NCI-H2081 treated with DMSO at 0.1 percent for 48 hours (cell line): ENCODE measurements at places on chromosomes 13 and 19.

DNA sequence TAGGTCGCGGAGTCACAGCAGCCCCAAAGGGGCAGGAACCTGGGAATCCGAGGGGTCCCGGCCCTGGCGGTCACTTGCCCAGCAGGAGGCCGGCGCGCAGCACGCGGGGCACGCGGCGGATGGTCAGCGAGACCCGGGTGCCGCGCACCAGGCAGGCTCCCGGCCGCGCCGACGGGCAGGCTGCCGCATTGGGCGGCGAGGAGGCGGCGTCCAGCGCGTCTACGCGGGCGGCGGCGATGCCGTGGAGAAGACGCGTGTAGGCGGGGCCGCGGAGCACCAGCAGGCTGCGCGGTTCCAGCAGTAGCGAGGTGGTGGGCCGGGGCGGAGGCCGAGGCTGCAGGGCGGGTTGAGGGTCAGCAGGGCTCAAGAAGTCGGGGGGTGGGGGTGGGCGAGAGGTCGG lies 607 bp upstream of the SYNE4 start:
- no peak for DNase-seq

DNA sequence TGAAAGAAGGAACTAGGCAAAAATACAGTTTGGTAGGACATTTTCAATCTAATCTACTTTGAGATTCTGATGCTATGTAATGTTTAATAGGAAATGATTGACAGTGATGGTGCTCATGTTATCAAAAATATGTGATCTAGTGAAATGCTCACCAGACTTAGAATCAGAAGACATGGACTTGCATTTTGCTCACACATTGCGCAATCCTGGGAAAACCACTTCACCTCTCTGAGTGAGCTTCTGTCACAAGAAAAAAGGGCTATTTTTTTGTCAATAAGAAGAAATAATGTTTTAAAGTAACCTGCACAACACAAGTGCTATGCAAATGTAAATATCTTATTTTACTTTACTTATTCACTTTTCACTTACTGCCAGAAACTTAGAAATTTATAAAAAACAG lies 380.9 kb upstream of the HTR2A start:
- no peak for DNase-seq

- DNase-seq, result no peak
Measured at GRCh38 chr19:9205501-9206113, 13.8 kb downstream of the OR7D4 start.

DNA sequence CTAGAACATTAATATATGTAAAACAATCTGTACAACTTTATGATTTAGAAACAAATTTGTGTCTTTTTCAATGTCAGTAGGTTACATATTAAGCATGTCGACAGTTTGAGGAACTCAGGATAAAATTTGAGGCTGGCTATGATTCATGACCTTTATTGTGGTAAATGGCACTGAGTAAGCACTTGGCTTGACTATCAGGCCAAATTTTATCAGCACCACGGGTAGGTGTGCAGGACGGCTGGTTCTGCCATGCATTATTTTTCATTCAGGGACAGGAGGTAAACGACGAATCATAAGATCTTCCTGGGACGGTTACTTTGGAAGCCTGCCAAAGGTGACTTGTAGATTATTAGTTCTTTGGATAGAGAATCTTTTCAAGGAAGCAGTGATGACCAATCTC lies 19.9 kb upstream of the CYP4F8 start:
- no peak for DNase-seq
